ENCODE measurements at places on chromosomes 2 and 18. TPM values are rescaled to one million over a fixed set of nuclear protein-coding genes. Genes with fewer than 3 reads are reported as not detected.

IL1R2 gene
- total RNA-seq: 6.9 TPM

RTTN gene
- 8.4 TPM for total RNA-seq

DAW1 gene
- 3.0 TPM for total RNA-seq

COL6A3 gene
- total RNA-seq: 86.9 TPM

FOXI3 gene
- 0.40 TPM for total RNA-seq

LYG1 gene
- 2.8 TPM for total RNA-seq

TYMS gene
- total RNA-seq: 8.2 TPM

KIAA2012 gene
- 0.74 TPM for total RNA-seq

CDH2 gene
- 125 TPM for total RNA-seq

WNT10A gene
- 3.6 TPM for total RNA-seq

KLHL41 gene
- 2.3 TPM for total RNA-seq

CD8A gene
- total RNA-seq: 1.3 TPM

SRD5A2 gene
- total RNA-seq: 8.5 TPM

UGT1A1 gene
- 0.11 TPM for total RNA-seq

ADGRF3 gene
- total RNA-seq: 0.34 TPM

MC4R gene
- total RNA-seq: not detected

TLX2 gene
- total RNA-seq: 0.97 TPM

BOK gene
- 91.6 TPM for total RNA-seq

IL36B gene
- not detected for total RNA-seq

EN1 gene
- not detected for total RNA-seq

GPBAR1 gene
- total RNA-seq: not detected

Measured in prostate gland (tissue), 2 donors.